A549 treated with GW870086 at 1 μM for 4 hours (cell line): ENCODE measurements at places on chromosomes 4 and X. TPM values are rescaled to one million over a fixed set of nuclear protein-coding genes. Genes with fewer than 3 reads are reported as not detected.

Gene PPEF1
- total RNA-seq, result 1.1 to 2.0 TPM (median 1.7 TPM) in 5 replicates

Gene ARHGAP36
- total RNA-seq, result not detected in 5 replicates

Gene AKAP14
- total RNA-seq, result not detected in 5 replicates

Gene GPR50
- 0.14 to 0.37 TPM (median 0.14 TPM) in 5 replicates for total RNA-seq

Gene EMD
- 115 to 162 TPM (median 151 TPM) in 5 replicates for total RNA-seq

Gene FRMD7
- 0.03 TPM in 1 of 5 replicates, not detected in the others for total RNA-seq
